Stimulated activated naive CD4-positive, alpha-beta T cell (primary cell): ENCODE measurements at places on chromosomes 4 and X.

DNA sequence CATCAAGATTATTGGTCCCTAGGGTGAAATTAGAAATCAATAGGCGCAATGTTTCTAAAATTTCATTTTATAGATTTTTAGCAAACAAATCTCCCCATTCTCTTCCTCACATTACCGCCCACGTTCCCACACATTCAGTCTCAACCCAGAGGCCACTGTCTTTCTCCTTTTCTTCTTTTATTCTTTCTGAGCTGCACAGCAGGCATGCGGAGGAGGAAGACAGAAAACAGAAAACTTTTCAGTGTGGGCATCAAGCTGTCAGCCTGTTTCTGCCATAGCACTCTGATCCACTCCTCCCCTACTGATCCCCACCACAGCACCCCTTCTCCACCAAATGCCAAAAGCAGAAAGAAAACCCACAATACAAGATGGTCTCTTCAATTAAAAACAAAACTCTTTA is 94.8 kb upstream of the ADAMTS3 start:
- DNase-seq, result no peak

DNA sequence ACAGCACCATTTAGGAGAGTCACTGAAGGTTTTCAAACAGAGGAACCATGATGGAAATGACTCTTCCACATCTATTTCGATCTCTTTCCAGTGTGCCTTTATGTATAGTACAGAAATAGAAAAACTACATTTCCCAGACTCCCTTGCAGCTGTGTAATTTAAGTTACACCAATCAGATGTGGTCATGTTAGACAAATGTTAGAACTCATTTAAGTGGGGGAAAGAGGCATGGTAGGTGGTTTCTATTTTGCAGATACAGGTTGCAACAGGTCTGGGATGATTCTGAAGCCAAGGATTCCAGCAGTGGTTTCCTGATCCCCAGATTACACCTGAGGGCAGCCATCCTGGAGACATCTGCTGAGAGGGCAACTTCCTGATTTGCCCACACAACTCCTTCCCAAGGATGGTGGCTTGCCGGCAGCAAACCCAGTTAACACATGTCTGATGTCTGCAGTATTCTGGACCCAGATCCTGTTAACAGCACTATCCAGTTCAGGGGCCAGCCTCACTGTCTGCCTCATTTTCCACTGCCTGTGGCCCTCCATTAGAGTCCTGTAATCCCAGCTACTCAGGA is 38.7 kb upstream of the PDK3 start:
- DNase-seq, result no peak

- DNase-seq, result no peak
Measured at GRCh38 chr4:77187322-77187721, 30.3 kb downstream of the CCNG2 start.

DNA sequence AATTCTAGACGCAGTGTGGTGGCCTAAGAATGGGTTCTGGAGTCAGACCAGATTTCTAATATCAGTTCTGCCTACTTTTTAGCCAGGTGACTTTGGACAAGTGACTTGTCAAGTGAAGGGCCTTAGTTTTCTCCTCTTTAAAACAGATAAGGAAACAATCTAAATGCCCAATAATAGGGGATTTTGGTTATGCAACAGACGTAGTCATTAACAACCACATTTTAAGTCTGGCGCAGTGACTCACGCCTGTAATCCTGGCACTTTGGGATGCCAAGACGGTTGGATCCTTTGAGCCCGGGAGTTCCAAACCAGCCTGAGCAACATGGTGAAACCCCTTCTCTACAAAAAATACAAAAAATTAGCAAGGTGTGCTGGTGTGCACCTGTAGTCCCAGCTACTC is 2.1 kb upstream of the ZMYM3 start:
- no peak for DNase-seq

DNA sequence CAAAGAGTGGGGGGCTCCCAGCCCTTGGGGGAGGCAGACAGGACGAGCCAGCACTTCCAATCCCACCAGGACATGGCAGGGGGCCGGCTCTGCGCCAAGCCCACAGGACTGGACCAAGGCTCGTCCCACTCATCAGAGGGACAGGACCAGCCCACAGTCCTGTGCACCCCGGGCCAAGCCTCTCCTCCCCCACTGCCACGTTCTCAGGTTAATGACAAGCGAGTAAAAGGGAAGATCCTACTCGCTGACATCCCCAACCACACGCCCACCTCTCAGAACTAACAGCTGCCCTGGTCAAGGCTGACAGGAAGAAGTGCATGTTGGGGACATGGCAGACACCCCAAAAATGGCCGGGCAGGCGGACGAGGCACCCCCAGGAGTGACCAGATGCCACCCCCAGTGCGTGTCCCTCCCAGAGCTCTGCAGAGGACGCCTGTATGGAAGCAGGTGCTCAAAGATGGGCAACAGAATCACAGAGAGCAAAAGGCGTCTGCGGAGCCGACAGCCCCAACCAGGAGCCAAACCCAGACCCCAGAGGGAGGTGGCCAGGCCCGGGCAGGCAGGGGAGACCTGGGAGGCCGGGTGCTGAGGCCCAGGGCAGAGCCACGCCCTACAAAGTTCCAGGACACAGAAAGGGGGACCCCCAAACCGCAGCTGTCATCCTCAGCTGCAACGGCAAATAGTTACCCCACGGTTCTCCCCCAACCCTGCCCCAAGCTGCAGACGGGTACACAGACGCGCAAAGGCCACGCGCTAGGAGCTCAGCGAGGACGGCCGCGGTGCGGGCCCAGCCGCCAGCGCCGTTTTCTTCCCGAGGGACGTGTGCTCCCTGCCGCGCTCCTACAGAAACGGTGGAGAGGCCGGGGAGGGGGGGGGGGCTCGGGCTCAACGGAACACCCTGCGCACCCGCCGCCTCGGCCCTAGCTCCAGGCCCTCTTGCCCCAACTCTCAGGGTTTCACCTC is 1.7 kb downstream of the CTBP1 start:
- no peak for DNase-seq
